Natural killer cell treated with Interleukin-12 subunit alpha and Interleukin-12 subunit beta and Interleukin-15 and Interleukin-18, amount 100 ng/mL, for 72 hours (primary cell): ENCODE measurements at places on chromosomes 12 and 14. TPM values are rescaled to one million over a fixed set of nuclear protein-coding genes. Genes with fewer than 3 reads are reported as not detected.

GRCh38 chr12:1890810-1891209 lies 27.6 kb downstream of the CACNA2D4 start:
- no peak overlapping the region for H3K27ac ChIP-seq
- DNase-seq = no peak
- peaks cover 67% of the 10 kb centered on the region for H3K27me3 ChIP-seq
- H3K36me3 ChIP-seq = peaks cover 24% of the 10 kb centered on the region
- H3K4me1 ChIP-seq = no peaks in the 10 kb centered on the region
- H3K4me3 ChIP-seq = no peak overlapping the region

The KCNJ8 gene
- total RNA-seq = not detected

The MANSC4 gene
- not detected for total RNA-seq

DNA sequence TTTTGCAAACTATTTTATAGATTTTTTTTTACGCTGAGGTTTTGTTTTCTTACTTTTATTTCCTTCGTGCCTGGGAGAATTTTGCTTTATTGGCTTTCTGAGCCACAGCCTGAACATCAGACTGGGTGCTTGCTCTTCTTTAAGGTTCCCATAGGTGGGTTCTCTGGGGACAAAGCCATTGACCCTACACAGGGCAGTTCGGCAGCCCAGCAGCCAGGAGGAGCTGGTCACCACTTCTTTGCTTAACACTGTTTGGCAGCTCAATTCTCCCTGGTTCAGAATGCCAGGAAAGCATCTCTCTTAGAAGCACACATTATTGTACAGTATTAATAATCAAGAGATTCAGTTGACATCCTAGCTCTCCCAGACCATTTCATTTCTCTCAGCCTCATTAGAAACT lies 140.8 kb upstream of the NEDD1 start:
- H3K27me3 ChIP-seq = peaks cover 13% of the 10 kb centered on the region
- H3K36me3 ChIP-seq = no peaks in the 10 kb centered on the region
- no peak for DNase-seq
- no peak overlapping the region for H3K4me3 ChIP-seq

The ERO1A gene
- total RNA-seq = 146 TPM

DNA sequence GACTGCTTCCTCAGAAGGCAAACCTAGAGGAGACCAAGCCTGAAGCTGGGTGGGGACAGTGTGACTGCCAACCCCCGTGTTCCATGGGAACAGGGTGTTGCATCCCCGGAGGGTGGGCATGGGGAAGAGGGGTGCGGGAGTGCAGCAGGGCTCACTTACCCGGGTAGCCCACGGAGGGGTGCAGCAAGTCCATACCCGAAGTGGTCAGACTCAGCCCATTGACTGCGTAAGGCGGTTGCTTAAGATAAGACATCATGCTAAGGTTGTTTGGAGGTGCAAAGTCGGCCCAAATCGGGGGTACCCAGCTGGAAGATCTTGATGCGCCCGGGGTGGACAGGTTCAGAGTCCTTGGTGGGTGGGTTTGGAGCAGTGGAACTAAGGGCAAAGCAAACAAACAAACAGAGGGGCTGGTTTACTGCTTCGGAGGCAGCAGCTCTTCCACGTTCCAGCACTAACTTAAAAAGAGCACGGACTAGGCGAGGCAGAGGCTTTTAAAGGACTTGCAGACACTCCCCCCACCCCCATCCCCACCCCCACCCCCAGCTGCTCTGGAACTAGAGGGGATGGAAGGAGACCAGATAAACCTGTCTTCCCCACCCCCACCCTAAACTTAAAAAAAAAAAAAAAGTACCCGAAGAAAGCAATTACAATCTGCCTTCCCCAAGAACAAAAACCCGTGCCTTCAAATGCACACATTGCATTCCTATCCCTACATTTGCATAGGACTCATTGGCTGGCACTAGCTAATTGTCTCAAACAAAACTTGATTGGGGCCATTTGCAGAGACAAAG lies 4.9 kb downstream of the OTX2 start:
- no peak overlapping the region for H3K27ac ChIP-seq
- H3K36me3 ChIP-seq = peaks cover 29% of the 10 kb centered on the region
- DNase-seq = no peak

- H3K27me3 ChIP-seq = no peaks in the 10 kb centered on the region
- H3K4me1 ChIP-seq = peaks cover 51% of the 10 kb centered on the region
- H3K36me3 ChIP-seq = peaks cover 10% of the 10 kb centered on the region
- H3K27ac ChIP-seq = peak overlapping the region; percentile 84
- DNase-seq = no peak
Observed at GRCh38 chr14:61619494-61619893, 75.8 kb upstream of the HIF1A start.

The CD69 gene
- 53.6 TPM for total RNA-seq

- DNase-seq = no peak
- H3K4me1 ChIP-seq = peaks cover 20% of the 10 kb centered on the region
- H3K4me3 ChIP-seq = peak overlapping the region; percentile 52
- no peaks in the 10 kb centered on the region for H3K36me3 ChIP-seq
- H3K27ac ChIP-seq = peak overlapping the region; percentile 89
Observed at GRCh38 chr14:53127832-53128231, 25.3 kb downstream of the DDHD1 start.

The PRPF40B gene
- total RNA-seq = 12.4 TPM

DNA sequence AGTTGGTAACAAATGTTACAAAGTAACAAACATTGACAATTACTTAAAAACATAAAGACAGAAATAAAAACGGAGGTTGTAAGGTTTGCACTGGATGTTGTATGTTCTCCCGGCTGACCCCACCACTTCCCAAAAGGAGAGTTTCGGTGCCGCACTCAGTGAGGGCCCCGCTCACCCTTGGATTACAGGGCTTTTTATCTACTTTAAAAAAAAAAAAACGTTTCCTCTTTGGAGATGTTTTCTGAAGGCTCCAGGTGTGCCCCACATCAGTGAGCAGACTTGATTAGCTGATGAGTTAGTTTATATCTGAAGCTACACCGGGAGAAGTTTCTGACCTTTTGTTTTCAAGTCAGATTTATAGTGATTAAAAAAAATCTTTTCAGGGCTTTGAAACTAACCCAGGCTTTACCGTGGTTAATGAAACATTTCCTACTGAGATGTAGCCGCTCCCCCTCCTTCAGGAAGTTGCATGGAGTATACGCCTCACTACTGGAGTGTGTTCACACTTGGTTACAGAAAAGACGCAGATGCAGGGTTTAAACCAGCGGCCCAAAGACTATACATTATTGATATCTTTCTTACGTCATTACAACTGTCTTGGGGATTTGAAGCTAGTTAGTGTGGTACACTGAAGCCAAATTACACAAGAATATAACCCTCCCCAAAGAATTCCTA lies 38.0 kb upstream of the BCL7A start:
- DNase-seq = no peak
- H3K4me3 ChIP-seq = no peak overlapping the region
- no peaks in the 10 kb centered on the region for H3K27me3 ChIP-seq
- no peaks in the 10 kb centered on the region for H3K36me3 ChIP-seq
- H3K27ac ChIP-seq = no peak overlapping the region

DNA sequence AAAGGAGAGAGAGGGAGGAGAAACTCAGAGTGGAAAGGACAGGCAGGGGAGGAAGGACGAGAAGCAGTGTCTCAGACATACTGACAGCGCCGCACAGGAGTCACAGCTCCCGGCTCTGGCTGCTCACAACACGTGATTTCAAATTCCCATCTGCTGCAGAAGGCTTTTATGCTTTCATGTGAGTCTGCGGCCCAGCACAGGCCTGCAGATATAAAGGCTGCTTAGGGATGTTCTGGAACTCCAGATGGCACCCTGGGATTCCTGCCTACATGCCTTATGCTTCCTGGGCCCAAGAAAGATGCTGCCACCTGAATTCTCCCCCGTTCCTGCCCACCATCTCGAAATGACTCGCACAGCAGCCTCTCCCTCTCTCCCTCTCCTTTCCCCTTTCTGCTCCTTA lies 89.6 kb downstream of the NUAK1 start:
- DNase-seq = no peak
- peaks cover 5% of the 10 kb centered on the region for H3K36me3 ChIP-seq
- peaks cover 25% of the 10 kb centered on the region for H3K27me3 ChIP-seq
- no peaks in the 10 kb centered on the region for H3K4me1 ChIP-seq
- no peak overlapping the region for H3K4me3 ChIP-seq
- H3K27ac ChIP-seq = no peak overlapping the region

DNA sequence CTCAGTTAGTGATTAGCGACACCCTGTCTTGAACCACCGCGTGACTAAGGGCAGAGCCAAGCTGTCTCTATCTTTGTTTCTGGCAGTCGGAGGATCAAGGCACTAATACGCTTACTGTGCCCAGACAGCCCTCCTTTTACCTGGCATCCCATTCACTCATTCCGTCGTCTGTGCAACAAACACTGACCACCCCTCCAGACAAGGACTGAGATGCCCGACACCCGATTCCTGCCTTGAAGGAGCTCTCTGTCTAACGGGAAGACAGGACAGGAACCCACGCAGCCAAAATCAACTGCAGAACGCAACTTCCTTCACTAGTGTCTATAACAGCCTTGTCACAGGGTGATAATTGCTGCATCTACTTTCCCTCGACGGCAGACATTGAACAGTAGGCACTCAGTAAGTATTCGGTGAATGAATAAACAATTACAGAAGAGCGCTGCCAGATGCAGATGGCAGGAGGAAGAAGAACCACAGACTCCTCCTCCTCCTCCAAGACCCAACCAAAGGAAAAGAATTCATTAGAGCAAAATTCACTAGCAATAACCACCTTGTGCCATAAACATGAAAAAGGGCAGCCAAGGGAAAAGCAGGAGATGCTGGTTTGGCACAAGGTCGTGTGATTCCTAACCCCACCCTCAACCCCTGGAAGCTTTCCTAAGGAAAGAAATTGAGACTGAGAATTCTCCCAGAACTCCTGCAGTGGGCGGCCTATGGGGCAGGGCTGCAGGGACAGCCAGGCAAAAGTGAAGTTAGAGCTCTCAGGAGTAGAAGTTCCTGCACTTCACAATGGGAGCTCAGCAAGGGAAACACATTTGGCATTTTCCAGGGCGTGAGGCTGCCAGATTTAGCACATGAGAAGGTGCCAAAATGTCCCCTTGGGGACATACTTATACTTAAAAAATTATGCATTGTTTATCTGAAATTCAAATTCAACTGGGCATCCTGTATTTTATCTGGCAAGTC lies 186.6 kb upstream of the DIO3 start:
- no peak overlapping the region for H3K27ac ChIP-seq
- DNase-seq = no peak
- H3K4me1 ChIP-seq = no peaks in the 10 kb centered on the region
- H3K4me3 ChIP-seq = no peak overlapping the region

GRCh38 chr14:71411738-71412137 lies 504.5 kb downstream of the PCNX1 start:
- H3K27ac ChIP-seq = peak overlapping the region; percentile 82
- peaks cover 24% of the 10 kb centered on the region for H3K4me1 ChIP-seq
- DNase-seq = no peak
- no peaks in the 10 kb centered on the region for H3K36me3 ChIP-seq
- no peaks in the 10 kb centered on the region for H3K27me3 ChIP-seq

DNA sequence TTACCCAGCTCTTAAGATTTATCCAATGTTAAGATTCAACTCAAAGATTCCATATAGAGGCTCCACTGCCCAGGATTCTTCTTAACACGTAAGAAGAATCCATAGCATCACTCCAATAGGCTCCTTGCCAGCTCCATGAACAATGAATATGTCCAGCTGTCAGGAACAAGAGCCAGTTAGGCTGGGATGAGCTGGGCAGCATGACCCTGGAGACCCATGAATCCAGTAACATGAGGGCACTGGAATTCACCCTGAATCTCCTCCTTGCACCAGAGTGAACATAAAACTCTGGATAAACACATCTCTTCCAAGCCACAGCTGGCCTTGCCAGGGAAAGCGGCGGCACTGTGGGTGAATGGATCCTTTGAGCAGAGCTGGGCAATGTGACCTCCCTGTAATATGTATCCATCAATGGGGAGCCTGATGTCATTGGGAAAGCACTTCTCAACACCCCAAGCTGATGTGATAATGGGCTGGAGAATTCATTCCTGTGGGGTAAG lies 24.4 kb upstream of the TC2N start:
- H3K4me1 ChIP-seq = peaks cover 22% of the 10 kb centered on the region
- H3K36me3 ChIP-seq = no peaks in the 10 kb centered on the region
- no peak overlapping the region for H3K4me3 ChIP-seq
- no peaks in the 10 kb centered on the region for H3K27me3 ChIP-seq

The RNASE9 gene
- not detected for total RNA-seq

The CMA1 gene
- total RNA-seq = not detected

GRCh38 chr14:67665868-67666267 lies 8.6 kb downstream of the VTI1B start:
- H3K4me3 ChIP-seq = no peak overlapping the region
- no peaks in the 10 kb centered on the region for H3K27me3 ChIP-seq
- H3K27ac ChIP-seq = peak overlapping the region; percentile 90
- no peak for DNase-seq
- H3K36me3 ChIP-seq = no peaks in the 10 kb centered on the region
